ENCODE measurements at places on chromosomes 2 and 18.
A peak's percentile ranks its signal among the peaks of the same experiment; 100 is the strongest.

GRCh38 chr2:101014264-101014857 lies 12.3 kb downstream of the RPL31 start:
- no peak for DNase-seq

DNA sequence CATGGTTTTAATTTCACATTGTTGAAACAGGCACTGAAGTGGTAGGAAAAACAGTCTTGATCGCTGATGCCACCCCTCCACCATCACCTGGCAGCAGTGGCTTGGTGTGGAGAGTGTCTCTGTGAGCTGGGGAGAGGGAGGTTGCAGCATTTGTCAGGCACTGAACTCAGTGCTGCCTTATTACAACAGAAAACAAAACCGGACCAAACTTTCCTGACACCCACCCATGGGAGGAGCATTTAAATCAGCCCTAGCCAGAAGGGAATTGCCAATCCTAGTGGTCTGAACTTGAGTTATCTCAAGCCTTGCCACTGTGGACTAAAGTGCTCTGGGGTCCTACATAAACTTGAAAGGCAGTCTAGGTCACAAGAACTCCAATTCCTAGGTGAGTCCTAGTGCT lies 103.0 kb upstream of the LGALSL start:
- no peak for DNase-seq

DNA sequence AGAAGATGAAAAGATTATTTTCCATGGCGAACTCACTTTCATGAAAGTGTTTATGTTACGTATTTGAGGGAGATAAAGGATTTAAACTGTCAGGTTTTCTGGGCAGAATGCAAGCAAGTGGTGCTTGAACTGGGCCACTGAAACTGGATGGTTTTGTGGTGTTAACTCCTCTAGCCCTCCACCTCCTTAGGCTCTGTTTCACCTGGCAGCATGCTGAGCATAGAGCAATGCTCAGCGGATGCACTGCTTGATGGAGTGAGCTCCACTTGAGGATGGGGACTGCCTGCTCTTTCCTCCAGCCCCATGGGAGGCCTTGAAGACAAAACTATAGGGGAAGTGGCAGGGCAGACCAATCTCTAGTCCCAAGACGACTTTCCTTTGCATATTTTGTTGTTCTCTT lies 345.8 kb downstream of the TDRD15 start:
- DNase-seq = no peak

DNA sequence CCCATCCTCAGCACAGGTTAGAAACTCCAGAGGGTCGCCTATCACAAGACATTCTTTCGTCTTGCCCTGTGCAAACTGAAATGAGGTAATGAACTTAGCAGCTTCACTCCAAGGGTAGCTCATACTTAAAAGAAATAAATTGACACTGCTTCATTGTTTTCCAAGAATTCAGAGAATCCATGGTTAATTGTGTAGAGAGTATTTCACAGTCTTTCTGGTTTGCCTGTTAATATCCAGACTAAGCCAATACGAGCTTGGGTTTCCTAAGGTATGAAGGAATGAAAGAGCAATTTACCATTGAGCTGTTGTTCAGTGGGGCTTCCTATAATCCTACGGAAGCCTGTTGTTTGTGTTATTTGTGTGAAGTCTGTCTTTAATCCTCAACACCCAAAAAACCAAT lies 58.7 kb downstream of the FAM124B start:
- DNase-seq = no peak

- no peak for DNase-seq
Measured at GRCh38 chr2:169464466-169464865, 14.8 kb upstream of the BBS5 start.

DNA sequence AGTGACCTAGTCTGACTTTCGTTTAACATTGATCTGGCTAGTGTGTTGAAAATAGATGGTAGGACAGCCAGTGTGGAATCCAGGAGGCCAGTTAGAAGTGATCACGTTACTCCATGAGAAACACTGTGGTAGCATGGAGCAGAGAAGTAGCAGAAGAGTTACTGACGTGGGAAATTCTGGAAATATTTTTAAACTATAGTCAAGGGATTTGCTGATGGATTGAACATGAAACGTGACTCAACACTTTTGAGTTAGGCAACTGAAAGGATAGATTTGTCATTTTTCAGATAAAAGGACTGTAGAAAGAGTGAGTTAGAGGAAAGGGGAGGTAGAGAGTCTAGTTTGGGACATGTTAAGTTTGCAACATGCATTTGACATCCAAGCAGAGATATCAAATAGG lies 130.4 kb downstream of the IRS1 start:
- peak; percentile 53 for DNase-seq

DNA sequence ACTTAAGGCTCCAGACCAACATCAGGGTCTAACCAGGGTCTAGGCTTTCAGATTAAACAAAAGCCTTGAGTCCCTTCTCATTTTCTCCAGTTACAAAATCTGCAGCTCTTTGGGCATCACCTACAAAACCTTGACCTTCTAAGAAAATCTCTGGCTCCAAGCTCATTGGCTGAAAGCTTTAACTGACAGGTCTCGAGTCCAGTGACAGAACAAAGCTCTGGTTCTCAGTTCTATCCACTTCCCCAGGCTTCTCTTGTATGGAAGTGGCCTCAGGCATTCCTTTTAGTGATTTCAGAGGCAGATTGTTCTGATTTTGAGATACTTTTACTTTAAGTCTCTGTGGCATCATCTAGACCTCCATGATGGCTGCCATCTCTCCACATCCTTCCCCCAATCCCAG lies 11.3 kb downstream of the SIX2 start:
- no peak for DNase-seq

DNA sequence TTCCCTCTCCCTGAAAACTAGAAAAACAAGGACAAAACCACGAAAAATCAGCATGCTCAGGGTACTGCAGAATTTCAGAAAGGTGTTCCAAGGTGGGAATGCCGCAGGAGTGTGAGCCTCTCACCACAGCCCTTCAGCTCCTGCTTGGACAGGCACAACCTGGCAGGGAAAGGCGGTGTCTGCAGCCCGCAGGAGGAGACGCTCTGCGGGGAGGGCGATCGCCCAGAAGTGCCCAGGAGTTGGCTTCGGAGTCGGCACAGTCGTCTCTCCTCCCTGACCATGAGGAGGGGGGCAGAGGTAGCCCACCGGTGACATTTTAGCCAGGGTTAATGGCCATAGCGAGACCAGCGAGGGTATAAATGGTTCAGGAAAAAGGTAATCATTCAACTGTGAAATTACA lies 57.2 kb downstream of the TMEM18 start:
- DNase-seq = no peak
